ENCODE measurements at places on chromosomes 1 and 21.

- peak; percentile 11 for DNase-seq
- H3K4me3 ChIP-seq: peak overlapping the region; percentile 68
- no peaks in the 10 kb centered on the region for H3K27me3 ChIP-seq
- H3K36me3 ChIP-seq: no peaks in the 10 kb centered on the region
- H3K4me1 ChIP-seq: peaks cover 11% of the 10 kb centered on the region
- peak overlapping the region; percentile 82 for H3K27ac ChIP-seq
Observed at GRCh38 chr1:160030657-160031364, 979 bp downstream of the PIGM start.

DNA sequence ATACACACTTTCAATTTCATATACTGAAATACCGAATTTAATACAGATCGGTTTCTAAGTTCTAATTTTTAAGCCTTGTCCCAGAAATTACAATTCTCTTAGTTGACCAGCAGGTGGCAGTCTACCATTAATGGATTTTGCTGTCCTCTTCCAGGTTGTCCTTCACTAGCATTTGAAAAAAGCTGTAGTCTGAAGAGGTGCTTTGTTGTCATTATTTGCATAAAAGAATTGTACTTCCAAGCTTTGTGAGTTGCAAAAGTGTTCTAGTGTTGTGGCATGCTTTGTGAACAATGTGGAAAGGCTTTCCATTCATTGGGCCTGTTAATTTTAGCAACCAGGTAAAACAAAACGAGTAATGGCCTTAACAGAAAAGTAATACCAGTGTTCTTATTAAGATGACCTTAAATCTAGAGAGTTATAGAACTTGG lies 193.6 kb downstream of the RPS6KC1 start:
- DNase-seq: peak; percentile 9
- H3K4me1 ChIP-seq: no peaks in the 10 kb centered on the region
- H3K36me3 ChIP-seq: no peaks in the 10 kb centered on the region
- H3K27ac ChIP-seq: no peak overlapping the region
- no peaks in the 10 kb centered on the region for H3K27me3 ChIP-seq

GRCh38 chr1:227428803-227429202 lies 110.5 kb upstream of the CDC42BPA start:
- H3K4me3 ChIP-seq: no peak overlapping the region
- H3K27me3 ChIP-seq: no peaks in the 10 kb centered on the region
- H3K4me1 ChIP-seq: peaks cover 25% of the 10 kb centered on the region
- H3K27ac ChIP-seq: peak overlapping the region; percentile 62
- peak; percentile 62 for DNase-seq
- H3K36me3 ChIP-seq: no peaks in the 10 kb centered on the region

DNA sequence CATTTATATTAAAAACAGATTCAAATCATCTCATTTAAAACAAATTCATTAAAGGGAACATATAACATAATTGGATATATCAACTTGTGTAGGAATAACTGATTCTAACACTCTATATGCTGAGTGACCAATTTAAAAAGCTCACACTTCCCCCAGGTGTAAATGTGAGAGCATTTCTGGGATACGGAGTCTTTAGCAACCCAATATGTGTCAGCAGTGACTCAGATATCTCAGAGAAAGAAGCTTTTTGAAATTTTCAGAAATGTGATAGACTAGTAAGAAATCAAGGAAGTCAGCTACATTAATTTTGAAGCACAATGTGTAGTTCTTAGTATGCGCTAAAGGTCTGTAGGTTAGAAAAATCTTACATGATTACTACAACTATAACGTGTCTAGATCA lies 87.9 kb upstream of the SERTAD4 start:
- no peaks in the 10 kb centered on the region for H3K36me3 ChIP-seq
- no peak overlapping the region for H3K4me3 ChIP-seq
- no peaks in the 10 kb centered on the region for H3K4me1 ChIP-seq
- H3K27me3 ChIP-seq: no peaks in the 10 kb centered on the region
- H3K27ac ChIP-seq: no peak overlapping the region

GRCh38 chr1:84425150-84425896 lies 27.0 kb downstream of the DNASE2B start:
- H3K4me3 ChIP-seq: no peak overlapping the region
- no peak for DNase-seq
- H3K36me3 ChIP-seq: no peaks in the 10 kb centered on the region
- H3K27ac ChIP-seq: no peak overlapping the region
- no peaks in the 10 kb centered on the region for H3K27me3 ChIP-seq

GRCh38 chr1:86872086-86872485 lies 41.8 kb downstream of the SELENOF start:
- H3K36me3 ChIP-seq: no peaks in the 10 kb centered on the region
- DNase-seq: no peak
- no peak overlapping the region for H3K27ac ChIP-seq
- H3K4me1 ChIP-seq: no peaks in the 10 kb centered on the region
- H3K27me3 ChIP-seq: no peaks in the 10 kb centered on the region

DNA sequence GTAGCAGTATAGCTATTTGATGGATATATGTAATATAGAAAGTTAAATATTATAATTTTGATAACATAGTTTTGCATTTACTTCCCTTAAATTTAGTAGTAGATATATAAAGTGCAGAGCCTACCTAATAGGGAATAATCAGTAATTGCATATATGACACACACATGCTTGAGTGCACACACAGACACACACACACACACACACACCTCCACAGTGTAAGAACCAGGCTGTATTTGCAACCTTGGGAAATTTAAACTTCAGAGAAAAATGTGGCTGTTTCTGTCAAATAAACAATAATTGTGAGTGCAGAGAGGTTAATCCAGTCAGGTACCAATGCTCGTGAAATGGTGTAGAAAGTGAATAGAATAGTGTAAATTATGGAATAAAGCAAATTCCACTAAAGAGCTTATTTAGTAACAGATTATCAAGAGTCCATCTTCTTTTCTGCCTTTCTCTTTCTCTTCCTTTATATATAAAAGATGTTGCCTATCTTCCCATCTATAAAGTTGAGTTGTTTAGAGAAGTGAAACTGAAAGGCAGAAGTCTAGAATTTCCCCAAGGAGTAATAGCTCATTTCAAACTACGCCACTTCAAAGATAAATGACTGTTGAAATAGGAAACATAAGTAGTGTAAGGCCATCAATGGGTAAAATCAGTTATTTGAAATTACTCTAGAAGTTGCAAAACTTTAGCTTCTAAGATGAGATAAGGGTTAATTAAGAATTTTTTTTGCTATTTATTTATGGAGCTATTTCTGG lies 273.7 kb downstream of the SRGAP2C start:
- H3K4me3 ChIP-seq: no peak overlapping the region
- no peaks in the 10 kb centered on the region for H3K4me1 ChIP-seq
- no peaks in the 10 kb centered on the region for H3K27me3 ChIP-seq
- H3K36me3 ChIP-seq: no peaks in the 10 kb centered on the region
- DNase-seq: no peak
- H3K27ac ChIP-seq: no peak overlapping the region

DNA sequence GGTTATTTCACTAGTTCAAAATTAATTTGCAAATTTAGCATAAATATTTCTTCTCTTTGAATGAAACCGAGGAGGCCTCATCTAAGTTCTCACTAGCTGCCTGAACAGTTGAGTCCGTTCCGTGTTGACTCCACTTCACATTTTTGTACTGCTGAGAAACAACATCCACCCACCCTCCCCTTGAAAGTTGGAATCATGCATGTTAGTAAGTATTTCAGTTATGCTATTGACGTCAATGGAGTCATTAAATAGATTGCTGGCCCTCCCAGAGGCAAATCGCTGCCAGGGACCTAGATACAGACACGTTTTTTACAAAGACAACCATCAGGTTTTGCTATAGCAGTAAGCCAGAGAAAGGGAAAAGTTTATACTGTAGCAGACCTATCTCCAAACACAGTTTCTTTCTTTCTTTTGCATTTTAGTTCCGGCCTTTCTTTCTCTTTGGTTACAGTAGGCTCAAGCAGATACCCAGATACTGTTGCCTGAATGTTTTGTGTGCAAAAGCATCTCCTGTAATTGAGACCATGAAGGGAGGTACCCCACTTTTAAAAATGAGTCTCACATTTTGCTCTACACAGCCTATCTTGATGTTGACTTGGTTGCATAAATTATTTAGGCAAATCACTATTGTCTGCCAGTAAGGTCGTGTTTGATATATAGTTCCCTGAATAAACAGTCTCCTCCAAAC lies 262.6 kb upstream of the SGIP1 start:
- peak; percentile 73 for DNase-seq
- H3K4me1 ChIP-seq: peaks cover 16% of the 10 kb centered on the region
- peak overlapping the region; percentile 83 for H3K27ac ChIP-seq
- H3K4me3 ChIP-seq: no peak overlapping the region
- H3K36me3 ChIP-seq: no peaks in the 10 kb centered on the region

DNA sequence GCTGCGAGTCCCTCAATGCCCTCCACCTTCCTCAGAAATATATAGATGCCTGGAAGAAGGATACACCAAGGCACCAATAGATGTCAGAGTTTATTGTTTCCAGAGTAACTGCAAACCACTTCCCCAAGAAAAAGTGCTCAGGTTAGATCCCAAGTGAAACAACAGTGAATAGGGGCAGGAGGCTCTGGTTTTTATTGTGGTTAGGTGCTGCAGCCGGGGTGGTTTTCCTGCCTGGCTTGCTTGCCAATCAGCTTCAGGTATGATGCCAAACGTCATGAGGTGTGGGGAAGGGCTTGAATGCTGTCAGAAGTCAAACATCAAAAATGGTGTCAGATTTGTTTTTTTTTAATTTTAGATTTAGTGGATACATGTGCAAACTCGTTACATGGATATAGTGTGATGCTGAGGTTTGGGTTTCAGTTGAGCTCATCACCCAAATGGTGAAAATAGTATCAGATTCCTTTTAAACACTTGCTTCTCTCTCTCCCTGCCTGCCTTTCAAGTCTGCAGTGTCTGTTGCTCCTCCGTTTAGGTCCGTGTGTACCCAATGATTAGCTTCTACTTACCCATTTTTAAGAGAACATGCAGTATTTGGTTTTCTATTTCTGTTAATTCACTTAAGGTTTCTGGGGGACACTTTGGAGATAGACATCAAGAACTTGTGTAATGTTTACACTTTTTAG lies 1317.0 kb downstream of the MRPL39 start:
- H3K27ac ChIP-seq: no peak overlapping the region
- DNase-seq: no peak
- no peak overlapping the region for H3K4me3 ChIP-seq
- no peaks in the 10 kb centered on the region for H3K4me1 ChIP-seq

DNA sequence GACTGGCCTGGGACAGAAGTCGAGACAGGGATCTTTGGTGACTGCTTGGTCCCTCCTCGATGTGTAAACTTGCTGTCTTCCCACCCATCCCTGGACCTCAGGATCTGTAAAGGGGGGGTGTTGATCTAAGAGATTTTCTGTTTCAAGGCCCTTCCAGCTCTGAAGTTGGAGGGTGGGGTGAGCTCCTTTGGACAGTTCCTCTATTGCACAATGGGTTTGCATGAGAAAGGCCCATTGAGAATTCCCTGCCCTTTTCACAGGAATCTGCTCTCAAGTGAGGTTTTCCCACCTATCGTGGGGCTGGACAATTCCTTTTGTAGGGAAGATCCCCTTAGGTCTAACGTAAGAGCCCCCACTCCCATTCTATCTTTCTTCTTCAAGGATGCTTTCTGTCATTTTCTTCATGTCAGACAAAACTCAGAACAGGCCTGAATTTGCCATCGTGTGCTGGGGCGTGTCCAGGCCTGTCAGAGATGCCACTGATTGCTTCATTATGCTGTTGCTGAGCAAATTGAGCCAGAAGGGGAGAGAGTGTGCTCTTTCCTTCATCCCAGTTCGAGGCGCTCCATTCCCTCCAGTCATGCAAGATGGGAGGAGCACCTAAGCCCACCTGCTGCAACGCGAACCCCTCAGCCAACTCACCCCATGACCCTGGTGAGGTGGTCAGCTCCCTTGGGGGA lies 149.9 kb upstream of the IGSF21 start:
- H3K27me3 ChIP-seq: peaks cover 10% of the 10 kb centered on the region
- H3K36me3 ChIP-seq: no peaks in the 10 kb centered on the region
- no peak overlapping the region for H3K4me3 ChIP-seq

DNA sequence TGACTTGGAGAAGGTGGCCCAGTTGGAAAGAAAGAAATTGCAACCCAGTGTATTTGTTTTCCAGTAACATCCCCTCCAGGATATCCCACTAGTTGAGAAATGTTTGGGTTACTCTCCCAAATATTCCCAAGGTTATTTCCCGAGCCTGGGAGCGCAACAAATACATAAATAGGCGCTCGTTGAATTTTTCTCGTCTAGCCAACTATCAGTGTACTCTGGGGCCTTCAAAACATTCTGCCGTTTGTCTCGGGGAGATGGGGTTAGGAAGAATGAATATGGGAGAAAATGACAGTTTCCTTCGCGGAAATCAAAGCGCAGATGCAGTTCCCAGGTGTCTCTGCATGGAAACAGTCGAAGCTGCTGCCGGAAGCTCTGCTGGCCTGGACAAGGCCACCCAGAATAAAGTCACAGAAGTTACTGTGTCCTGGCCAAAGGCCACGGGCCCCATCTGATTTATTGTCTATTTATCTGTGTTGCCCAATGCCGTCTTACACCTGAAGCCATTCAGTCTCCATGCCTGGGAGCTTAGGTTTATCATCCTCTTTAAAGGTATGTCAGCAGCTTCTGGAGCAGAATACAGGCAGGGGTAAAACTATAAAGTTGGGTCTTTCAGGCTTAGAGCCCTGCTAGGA lies 1.0 kb downstream of the C1orf115 start:
- H3K4me1 ChIP-seq: peaks cover 15% of the 10 kb centered on the region
- peak overlapping the region; percentile 45 for H3K4me3 ChIP-seq
- peak overlapping the region; percentile 57 for H3K27ac ChIP-seq
- no peaks in the 10 kb centered on the region for H3K36me3 ChIP-seq
- DNase-seq: peak; percentile 51
- no peaks in the 10 kb centered on the region for H3K27me3 ChIP-seq

DNA sequence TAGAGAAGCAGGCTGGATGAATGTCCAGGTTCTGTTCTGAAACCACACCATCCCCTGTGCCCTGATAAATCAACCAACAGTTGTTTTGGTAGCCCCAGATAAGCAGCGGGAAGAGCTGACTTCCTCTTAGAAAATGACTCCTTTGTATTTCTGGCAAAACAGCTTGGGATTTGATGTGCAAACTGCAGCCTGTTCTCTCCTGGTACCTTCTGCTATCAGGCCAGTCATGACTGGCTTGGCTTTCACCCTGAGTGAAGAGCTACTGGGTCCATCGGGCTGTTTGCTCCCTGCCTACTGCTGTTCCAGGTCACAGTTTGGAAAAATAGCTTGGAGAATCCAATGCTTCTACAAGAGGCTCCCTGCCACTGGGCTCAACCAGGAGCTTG lies 116.8 kb downstream of the DTL start:
- H3K27me3 ChIP-seq: no peaks in the 10 kb centered on the region
- no peak overlapping the region for H3K4me3 ChIP-seq
- no peak for DNase-seq
- peaks cover 11% of the 10 kb centered on the region for H3K4me1 ChIP-seq
- no peak overlapping the region for H3K27ac ChIP-seq
- no peaks in the 10 kb centered on the region for H3K36me3 ChIP-seq

- no peak overlapping the region for H3K27ac ChIP-seq
- no peaks in the 10 kb centered on the region for H3K27me3 ChIP-seq
- no peaks in the 10 kb centered on the region for H3K36me3 ChIP-seq
- H3K4me3 ChIP-seq: no peak overlapping the region
- DNase-seq: no peak
Observed at GRCh38 chr21:24899138-24899537, 708.1 kb downstream of the MRPL39 start.

Measured in transverse colon (tissue), 4 donors.